Pancreas (tissue), 10 donors: ENCODE measurements at places on chromosomes 6 and 20. TPM values are rescaled to one million over a fixed set of nuclear protein-coding genes. Genes with fewer than 3 reads are reported as not detected.

- H3K4me1 ChIP-seq, result peaks cover 17% of the 10 kb centered on the region
- no peaks in the 10 kb centered on the region for H3K36me3 ChIP-seq
- no peaks in the 10 kb centered on the region for H3K27me3 ChIP-seq
- no peak overlapping the region for H3K4me3 ChIP-seq
Observed at GRCh38 chr6:151041686-151042085, 176.2 kb downstream of the MTHFD1L start.

DNA sequence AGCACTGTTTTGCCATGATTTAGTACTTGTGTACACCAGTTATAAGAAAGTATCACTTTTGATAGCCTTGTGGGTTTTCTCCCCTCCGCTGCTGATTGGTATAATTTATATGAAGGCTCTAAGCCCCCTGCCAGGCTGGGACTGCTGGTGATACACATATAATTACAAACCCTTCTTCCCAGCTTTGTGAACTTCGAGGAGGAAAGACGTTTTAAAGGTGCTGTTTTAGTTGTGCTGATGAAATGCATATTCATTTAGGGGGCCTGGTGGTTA, 246.2 kb downstream of the TAF4 start:
- H3K4me1 ChIP-seq, result no peaks in the 10 kb centered on the region
- no peak overlapping the region for H3K27ac ChIP-seq
- DNase-seq, result no peak
- H3K36me3 ChIP-seq, result no peaks in the 10 kb centered on the region
- H3K4me3 ChIP-seq, result no peak overlapping the region

Gene PNPLA1
- not detected for total RNA-seq

Gene C6orf58
- total RNA-seq, result 0.20 TPM
